ENCODE measurements at places on chromosomes 4 and X.

DNA sequence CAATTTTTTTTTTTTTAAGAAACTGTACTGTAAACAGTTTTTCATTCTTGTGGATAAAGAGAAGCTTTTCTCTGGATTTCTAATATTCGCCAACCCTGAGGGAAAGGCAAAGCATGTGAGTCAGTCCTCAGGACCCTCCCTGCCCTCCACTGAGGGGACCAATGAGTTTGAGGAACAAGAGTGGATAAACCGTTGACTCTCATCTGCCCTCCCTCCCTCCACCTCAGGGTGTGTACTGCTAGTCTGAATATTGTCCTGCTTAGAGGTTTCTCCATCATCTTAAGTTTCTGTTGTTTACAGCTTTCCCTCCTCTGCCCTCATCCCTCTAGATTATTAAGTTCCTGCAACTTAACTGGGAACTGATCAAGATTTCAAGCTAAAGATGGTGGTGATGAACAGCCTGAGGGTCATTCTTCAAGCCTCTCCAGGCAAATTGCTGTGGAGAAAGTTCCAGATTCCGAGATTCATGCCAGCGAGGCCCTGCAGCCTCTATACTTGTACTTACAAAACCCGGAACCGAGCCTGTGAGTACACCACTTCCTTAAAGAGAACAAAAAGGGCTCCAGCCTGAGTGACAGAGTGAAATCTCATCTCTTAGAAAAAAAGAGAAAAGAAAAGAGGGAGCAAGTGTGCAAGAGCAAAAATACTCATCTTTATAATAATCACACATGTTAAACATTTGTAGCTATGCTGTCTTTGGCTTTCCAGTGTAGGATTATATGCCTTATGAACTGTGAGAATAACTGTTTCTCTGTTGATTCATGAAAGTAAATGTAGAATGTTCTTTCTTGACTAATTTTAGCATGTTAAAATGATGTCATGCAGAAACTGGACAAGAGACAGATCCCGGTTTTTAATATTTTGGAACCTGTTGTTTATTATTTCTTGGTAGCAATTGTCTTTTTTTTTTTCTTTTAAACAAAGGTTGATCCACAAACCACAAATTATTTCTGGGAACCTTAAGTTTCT, 11.9 kb downstream of the CA5B start:
- no peak for DNase-seq

DNA sequence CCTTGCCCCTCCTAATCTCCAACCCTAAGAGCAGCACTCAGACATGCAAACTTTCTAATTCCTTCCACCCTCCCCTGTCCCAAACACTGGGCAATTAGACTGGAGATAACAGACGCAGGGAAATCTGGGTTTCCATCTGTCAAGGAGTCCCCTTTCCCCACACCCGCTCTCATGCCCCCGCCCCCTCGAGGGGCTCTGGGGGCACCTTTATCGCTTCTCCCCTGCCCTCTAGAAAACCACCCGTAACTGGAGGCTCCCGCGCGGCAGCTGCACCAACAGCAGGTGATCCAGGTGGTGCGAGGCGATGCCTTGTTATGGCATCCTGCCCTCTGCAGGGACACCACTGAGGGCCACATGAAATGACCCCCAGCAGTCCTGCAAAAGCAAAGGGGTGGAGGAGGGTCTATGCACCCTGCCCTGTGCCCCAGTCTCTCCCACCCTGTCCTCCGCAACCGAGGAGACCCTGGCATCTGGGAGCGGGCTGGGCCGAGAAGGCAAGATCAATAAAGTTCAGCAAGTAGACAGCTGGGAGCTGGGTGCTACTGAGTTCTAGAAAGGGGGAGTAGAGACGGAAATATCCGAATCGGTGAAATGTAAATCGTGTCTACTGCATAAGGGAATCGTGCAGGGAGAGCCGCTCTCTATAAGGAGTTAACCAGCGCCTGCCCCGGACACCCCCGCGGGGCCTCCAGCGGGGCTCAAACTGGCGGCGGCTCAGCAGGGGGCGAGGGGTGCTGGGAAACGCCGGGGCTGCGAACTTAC, 1.6 kb downstream of the KCTD8 start:
- no peak for DNase-seq

- DNase-seq = no peak
Measured at GRCh38 chr4:138204507-138204906, 37.6 kb downstream of the SLC7A11 start.

- DNase-seq = no peak
Measured at GRCh38 chrX:137032841-137033773, 688 bp downstream of the GPR101 start.

DNA sequence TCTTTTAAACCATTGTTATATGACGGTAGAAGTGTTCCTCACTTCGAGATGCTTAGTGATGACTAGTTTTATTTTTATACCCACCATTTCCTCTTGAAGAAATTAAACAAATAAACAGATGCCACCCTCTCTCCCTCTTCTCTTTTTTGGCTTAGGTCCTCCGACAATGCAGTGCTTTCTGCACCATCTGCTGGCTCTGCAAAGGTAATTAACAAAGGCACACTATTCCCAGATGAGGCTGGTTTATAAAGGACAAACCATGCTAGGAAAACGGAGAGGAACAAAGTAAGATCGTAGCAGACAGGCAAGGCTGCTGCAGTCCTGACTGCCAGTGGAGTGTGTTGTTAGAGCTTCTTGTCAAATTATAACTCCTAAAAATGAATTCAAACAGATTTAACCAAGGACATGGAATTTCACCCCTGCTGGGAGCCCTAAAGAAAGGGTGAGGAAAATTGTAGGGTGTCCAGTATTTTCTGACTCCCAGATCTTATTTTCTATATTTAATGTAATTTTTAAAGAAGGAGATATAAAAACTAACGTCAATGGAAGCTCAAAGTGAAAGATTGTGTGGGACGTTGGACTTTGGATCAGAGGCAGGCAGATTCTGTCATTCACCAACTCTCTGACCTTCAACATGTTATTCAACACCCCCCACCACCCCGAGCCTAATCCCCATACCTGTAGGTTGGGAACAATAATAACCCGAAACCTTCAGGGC, 142.1 kb downstream of the CPEB2 start:
- DNase-seq = no peak

DNA sequence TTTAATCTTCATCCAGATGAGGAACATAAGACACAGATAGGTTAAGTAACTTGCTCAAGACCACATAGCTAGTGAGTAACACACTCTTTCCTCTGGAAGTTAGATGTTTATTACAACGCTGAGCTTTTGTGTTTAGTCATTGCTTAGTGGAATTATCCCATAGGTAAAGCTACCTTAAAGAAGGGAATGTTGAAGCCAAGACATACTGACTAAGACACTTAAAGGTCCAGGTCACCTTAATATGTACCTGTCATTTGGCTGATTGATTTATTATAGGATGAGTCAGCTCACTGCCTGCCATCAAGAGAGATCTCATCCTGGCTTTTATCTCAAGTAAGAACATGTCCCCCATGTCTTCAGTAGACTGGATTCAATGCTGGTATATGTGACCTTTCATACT, 53.4 kb downstream of the KDR start:
- DNase-seq = no peak

DNA sequence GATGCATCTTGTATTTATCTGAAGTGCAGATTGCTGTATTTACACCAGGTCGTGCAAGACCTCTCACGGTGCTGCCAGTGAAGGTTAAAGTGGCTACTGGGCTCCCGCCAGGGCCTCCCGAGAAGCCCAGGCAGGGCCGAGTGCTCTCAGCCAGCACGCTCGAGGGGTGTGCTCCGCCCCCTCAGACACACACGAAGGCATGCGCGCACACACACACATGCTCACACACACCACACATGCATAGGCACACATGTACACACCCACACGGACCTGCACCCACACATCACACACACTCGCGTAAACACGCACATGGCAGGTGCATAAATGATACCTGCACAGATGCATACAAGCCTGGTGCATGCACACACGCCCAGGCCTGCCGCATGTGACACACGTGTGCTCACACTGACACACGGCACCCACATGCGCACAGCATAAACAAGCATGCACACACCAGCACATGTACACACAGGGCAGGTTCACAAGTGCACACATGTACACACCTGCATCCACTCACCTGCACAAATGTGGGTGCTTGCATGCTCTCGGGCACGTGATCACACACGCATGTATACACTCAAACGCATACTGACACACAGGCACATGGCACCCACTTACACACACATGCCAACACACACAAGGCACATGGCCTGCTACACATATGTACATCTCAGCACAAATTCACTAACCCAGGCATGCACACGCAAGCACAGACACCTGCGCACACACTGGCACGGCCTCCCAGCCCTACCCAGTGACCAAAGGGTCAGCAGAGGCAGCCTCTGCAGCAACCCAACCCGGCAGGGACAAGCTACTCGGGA, 71.6 kb downstream of the FAM53A start:
- DNase-seq = no peak

GRCh38 chrX:15204130-15204751, 65.6 kb downstream of the ASB9 start:
- no peak for DNase-seq

- DNase-seq = no peak
Measured at GRCh38 chr4:74772106-74772505, 22.2 kb downstream of the BTC start.

GRCh38 chr4:180285796-180286195, 1957.4 kb upstream of the TENM3 start:
- DNase-seq = no peak

DNA sequence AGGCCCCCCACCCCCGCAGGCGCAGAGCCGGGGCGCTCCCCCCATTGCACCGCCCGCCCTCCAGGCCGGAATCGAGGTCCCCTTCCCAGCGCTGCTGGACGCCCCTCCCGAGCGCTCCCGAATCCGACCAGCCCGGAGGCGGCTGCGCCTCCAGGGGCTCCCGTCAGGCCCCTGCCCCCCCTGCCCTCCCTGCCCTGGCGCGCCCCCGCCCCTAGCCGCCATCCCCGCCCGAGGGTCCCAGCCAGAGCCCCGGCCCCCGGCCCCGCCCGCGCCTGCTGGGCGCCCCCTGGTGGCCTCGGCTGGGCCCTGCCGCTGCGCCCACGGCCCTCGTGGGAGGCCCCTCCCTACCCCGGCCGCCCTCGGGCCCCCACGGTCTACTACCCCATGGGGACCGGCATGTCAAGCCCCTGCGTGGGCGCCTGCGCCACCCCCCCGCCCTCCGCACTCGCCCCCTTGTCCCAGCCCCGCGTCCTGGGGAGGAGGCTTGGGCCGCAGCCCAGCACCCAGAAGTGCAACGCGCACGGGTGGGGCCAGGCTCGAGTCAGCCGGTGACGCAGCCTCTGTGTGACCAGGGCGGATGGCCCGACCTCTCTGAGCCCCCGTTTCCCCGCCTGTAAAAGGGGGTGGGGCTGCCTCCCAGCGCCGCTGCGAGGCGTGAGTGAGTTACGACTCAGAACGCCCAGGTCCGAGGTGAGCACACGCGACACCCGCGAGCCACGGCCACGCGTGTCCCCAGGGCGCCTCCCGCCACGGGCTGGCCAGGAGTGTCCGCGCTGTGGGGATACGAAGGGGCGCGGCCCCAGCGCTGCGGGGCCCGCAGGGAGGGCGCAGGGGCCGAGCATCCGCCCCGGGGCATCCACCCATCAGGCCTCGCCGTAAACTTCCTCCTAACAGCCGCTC, 104.9 kb downstream of the FAM53A start:
- DNase-seq = peak; percentile 41

GRCh38 chr4:139656614-139657486, 8.8 kb upstream of the MGST2 start:
- DNase-seq = peak; percentile 59
